Activated CD8-positive, alpha-beta memory T cell treated with anti-CD3 and anti-CD28 coated beads, Interleukin-2, amount 10 ng/mL, durations not matched to agents 7 days and 5 days (primary cell): ENCODE measurements at places on chromosomes 5 and 9.

GRCh38 chr5:103207653-103208052 lies 50.9 kb upstream of the MACIR start:
- DNase-seq: no peak

- DNase-seq: no peak
Observed at GRCh38 chr9:72996684-72997314, 43.9 kb upstream of the ALDH1A1 start.

DNA sequence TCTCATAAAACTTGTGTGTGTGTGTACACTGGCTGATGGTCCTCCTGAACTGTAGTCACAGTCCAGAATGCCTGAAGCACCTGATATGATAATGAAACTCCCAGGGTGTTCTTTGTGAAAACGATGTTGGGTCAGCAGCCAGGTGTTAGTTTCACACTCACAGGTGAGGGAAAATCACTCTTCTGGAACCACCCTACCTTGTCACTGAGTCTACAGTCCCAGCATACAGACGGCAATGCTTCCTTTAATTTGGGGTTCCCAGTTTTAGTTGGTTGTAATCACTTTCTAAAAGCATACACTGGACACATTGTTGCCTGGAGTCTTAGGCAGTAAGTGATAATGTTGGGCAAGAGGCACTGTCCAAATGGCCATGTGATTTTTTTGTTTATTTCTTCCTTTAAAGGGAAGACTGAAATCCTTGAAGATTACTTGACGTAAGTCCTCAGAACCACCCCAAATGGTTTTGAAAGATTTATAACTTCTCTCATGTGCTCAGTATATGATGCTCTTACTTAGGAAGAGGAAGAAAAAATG lies 18.2 kb upstream of the MGAT1 start:
- peak; percentile 18 for DNase-seq

GRCh38 chr9:1443450-1443849 lies 393.3 kb downstream of the DMRT2 start:
- no peak for DNase-seq

GRCh38 chr9:114518599-114519022 lies 13.3 kb upstream of the WHRN start:
- DNase-seq: no peak

DNA sequence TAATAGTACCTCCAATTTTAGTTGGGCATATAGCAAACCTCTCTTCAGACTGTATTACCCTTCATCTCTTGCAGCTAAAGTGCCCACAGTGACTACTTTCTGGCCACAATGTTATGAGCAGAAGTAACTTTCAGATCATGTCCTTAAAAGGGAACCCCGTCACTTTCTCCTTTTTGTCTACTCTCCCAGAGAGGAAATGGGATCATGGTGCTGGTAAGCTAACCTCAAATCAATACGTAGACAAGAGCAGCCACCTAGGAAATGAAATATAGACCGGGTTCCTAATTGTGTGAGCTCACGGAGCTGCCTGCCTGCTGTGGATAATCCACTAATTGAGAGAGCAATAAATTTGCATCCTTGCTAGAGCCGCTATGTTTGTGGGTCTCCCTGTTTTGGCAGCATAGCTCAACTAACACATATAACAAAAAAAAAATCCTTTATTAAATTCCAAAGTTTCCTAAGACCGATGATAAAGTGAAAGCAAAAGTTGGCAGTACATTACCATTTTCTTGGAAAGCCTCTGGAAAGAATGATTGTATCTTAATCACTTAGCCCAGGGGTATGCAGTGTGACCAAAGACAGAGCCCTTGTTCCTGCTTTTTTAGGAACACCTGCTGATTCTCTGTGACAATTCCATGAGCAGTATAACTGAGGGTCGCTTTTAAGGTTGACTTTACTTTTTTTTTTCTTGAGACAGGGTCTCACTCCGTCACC lies 5.6 kb upstream of the IL7R start:
- no peak for DNase-seq

GRCh38 chr9:1952001-1952400 lies 63.1 kb upstream of the SMARCA2 start:
- DNase-seq: no peak

GRCh38 chr9:115672477-115673316 lies 480.9 kb upstream of the PAPPA start:
- DNase-seq: no peak

GRCh38 chr5:107557051-107557658 lies 113.6 kb downstream of the EFNA5 start:
- DNase-seq: no peak

DNA sequence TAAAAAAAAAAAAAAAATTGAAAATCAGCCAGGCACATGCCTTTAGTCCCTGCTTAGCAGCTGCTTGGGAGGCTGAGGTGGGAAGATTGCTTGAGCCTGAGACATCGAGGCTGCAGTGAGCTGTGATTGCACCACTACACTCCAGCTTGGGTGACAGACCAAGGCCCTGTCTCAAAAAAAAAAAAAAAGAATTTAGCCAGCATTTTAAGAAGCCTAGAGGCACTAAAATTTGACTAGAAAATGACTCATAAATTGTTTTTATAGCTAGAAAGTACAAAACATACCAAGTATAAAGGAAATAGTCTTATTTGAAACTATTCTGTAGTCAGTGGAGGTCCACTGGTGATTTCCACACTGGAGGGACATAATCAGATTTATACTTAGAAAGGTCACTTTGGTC lies 17.5 kb downstream of the LRRC70 start:
- no peak for DNase-seq

- DNase-seq: no peak
Observed at GRCh38 chr9:71620331-71620730, 148.0 kb downstream of the CEMIP2 start.

DNA sequence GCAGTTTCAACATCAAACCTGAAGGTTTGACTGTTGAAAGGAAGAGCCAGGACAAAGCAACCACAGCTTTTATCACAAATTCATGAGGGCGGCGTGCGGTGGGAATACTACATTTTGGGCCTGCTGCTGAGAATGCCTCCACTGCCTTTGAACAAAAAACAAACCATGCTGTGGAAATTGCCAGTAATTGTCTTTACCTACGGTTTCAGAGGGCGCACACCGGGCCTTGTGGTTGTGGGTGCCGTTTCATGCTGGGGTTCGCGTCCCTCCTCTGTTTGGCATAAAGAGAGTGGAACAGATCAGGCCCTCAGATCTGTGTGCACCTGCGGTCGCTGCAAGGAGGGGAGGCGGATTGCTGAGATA lies 27.6 kb upstream of the TCF7 start:
- peak; percentile 53 for DNase-seq

DNA sequence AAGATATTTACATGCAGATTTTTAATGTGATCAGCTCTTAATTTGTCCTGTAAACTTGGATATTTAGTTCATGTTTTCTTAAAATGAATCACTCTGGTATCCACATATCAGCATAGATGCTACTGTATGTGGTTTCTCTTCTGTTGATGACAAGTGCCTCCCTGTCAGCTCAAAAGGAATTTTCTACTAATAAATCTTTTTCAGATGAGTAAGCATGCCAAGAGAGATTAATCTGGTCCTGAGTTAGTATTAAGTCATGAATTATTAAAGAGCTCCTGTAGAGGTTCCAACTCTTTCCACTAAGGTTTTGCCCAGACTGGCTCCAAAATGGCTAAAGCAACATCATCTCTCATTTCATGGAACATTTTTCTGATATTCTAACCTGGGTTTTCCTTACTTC lies 129.2 kb downstream of the GOLPH3 start:
- DNase-seq: no peak
